ENCODE measurements at places on chromosomes 3 and 15.

DNA sequence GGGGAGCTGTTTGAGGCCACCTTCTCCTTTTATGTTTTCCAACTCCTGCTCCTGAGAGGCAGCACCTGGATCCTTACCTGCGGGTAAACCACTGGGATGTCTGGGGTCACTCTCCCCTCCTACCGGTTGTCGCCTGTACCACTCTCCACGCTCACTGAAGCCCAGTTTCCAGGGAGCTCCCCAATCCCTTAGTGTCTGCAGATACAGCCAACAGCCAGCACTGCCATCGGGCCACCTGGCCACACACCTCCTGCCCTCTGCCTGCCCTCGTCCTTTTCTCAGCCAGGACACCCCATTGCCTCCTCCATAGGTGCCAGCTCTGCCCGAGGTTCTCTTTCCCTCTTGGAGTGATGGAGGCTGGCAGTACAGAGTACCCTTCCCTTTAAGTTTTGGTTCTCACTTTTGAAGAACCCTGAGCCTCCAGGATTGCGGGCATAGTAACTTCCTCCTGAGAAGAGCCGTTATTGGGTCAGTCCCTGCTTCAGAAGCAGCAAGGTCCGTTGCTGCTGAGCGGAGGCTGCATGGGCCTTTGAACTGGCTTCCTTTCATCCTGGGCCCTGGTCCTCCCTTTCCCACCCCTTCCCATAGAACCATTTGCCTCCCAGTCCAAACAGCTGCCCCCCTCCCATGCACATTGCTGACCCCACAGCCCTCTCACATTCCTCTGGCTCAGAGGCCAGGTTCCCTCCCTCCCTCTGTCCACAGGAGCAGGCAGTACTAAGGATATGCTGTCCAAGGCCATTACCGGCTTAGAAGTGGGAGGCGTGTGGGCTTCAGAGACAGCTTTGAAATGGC lies 30.9 kb downstream of the ARNT2 start:
- H3K27ac ChIP-seq: no peak overlapping the region
- no peak overlapping the region for H3K4me3 ChIP-seq
- no peak for DNase-seq
- no peaks in the 10 kb centered on the region for H3K27me3 ChIP-seq
- H3K4me1 ChIP-seq: no peaks in the 10 kb centered on the region
- no peaks in the 10 kb centered on the region for H3K36me3 ChIP-seq

DNA sequence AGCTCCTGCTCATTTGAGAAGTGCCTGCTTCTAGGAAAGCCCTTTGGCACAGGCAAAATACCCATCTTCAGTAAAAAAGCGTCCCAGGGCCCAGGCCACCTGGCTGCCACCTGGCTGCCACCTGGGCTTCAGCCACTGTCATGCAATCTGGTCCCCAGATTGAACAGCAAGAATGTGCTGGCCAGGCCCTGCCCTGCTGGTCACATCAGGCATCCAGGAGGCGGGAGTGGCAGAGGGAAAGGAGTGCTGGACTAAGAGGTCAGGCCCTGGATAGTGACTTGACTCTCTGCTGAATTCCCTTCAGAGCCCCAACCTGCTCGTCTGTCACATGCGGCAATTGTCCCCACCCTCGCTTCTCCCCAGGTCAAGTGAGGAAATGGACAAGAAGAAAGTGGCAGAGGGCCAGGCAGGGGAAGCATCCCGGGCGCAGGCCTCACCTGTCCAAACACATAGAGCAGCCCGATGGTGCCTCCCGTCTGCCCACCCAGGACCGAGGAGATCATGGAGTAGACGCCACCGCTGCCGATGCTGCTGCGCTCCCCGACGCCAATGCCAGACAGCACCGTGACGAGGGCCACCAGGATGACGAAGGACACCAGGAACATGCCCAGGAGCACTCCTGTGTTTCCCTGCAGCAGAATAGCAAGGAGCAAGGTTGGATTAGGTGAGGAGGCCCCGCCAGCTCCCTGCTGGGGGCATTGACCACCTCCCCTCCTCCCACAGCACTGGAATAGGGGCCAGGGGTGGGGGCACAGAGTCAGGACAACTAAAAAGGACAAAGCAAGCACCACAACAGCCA lies 25.5 kb downstream of the SLC12A8 start:
- peaks cover 4% of the 10 kb centered on the region for H3K4me1 ChIP-seq
- no peak overlapping the region for H3K4me3 ChIP-seq
- H3K27me3 ChIP-seq: no peaks in the 10 kb centered on the region
- H3K27ac ChIP-seq: no peak overlapping the region
- DNase-seq: no peak
- H3K36me3 ChIP-seq: no peaks in the 10 kb centered on the region

DNA sequence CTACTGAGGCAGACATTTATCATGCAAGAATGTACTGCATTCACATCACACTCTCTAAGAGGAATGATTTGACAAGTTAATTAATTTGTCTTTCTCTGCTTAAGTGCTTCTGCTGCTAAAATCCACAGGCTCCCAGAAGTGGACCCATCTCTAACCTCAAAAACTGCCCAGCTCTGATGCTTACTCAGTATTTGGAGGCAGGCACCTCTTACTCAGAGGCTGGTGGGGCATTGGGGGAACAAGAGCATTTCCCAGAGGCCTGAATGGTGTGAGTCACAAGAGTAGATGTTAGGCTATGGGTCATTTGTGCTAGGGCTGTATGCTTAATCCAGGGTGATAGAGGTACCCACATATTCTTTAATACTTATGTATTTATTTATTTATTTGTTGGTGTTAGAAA lies 34.4 kb upstream of the HCN4 start:
- H3K4me1 ChIP-seq: no peaks in the 10 kb centered on the region
- no peak overlapping the region for H3K27ac ChIP-seq
- no peak overlapping the region for H3K4me3 ChIP-seq
- no peak for DNase-seq
- H3K36me3 ChIP-seq: no peaks in the 10 kb centered on the region

DNA sequence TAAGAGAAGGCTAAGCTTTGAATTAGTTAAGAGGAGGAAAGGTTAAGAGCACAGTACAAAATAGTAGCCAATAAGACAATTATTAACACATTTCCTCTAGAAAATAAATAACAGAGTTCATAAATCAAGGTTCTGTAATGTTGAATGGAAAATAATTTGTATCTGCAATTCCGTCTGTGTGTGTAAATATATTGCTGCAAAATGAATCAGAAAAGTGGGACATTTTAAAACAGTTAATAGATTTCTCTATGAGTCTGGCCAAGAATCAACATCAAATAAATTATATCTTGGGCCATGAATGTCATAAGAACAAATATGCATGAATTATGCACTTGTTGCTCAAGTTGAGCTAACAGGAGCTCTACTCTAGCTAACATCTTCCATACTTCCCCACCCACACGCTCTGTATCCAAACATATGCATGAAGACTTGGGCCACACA lies 14.2 kb upstream of the SUCNR1 start:
- no peak overlapping the region for H3K27ac ChIP-seq
- no peaks in the 10 kb centered on the region for H3K27me3 ChIP-seq
- H3K36me3 ChIP-seq: no peaks in the 10 kb centered on the region
- no peak overlapping the region for H3K4me3 ChIP-seq
- H3K4me1 ChIP-seq: no peaks in the 10 kb centered on the region

GRCh38 chr3:177595530-177596188 lies 398.4 kb upstream of the TBL1XR1 start:
- peak overlapping the region; percentile 89 for H3K27ac ChIP-seq
- no peaks in the 10 kb centered on the region for H3K36me3 ChIP-seq
- H3K27me3 ChIP-seq: no peaks in the 10 kb centered on the region
- H3K4me1 ChIP-seq: peaks cover 88% of the 10 kb centered on the region
- DNase-seq: no peak
- H3K4me3 ChIP-seq: no peak overlapping the region

- no peaks in the 10 kb centered on the region for H3K27me3 ChIP-seq
- DNase-seq: no peak
- no peak overlapping the region for H3K4me3 ChIP-seq
- peaks cover 23% of the 10 kb centered on the region for H3K36me3 ChIP-seq
- H3K4me1 ChIP-seq: peaks cover 50% of the 10 kb centered on the region
Measured at GRCh38 chr3:124815781-124816180, 71.4 kb downstream of the ITGB5 start.

DNA sequence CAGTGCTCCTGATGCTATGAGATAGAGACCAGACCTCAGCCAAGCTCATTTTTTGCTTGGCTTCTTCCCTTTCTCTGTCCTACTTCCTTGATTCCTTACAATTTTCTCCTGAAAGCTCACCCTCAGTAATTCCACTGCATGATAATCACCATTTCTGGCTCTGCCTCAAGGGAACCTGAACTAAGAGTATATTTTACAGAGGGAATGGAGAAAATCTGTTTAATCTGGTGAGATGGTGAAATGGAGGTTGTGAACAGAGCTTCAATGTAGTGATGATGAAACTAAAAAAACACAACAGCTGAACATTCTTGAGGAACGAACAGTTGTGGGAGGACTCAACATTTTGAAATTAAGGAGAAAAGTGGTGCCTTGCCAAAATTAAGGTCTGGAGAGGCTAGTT lies 16.3 kb downstream of the HHLA2 start:
- no peaks in the 10 kb centered on the region for H3K27me3 ChIP-seq
- no peak for DNase-seq
- no peaks in the 10 kb centered on the region for H3K4me1 ChIP-seq
- H3K4me3 ChIP-seq: no peak overlapping the region
- no peak overlapping the region for H3K27ac ChIP-seq

DNA sequence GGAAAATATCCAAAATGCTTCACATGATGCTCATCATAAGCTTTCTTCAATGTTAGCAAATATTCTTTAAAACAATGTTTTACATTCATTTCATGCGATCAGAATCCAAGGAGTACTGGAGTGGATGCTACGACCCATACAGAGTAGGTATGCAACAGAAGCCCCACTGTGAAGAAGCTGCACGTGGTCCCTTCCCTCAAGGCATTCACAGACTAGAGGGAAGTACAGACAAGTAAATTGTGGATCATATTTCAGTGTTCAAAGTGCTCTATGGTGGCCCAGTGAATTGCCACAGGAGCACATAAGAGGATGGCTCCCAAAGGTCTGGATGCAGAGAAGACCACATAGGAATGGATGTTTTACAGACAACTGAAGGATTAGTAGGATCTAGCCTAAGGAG lies 789.9 kb downstream of the IGSF11 start:
- H3K4me1 ChIP-seq: no peaks in the 10 kb centered on the region
- no peak overlapping the region for H3K27ac ChIP-seq
- no peak overlapping the region for H3K4me3 ChIP-seq
- DNase-seq: no peak
- no peaks in the 10 kb centered on the region for H3K27me3 ChIP-seq

DNA sequence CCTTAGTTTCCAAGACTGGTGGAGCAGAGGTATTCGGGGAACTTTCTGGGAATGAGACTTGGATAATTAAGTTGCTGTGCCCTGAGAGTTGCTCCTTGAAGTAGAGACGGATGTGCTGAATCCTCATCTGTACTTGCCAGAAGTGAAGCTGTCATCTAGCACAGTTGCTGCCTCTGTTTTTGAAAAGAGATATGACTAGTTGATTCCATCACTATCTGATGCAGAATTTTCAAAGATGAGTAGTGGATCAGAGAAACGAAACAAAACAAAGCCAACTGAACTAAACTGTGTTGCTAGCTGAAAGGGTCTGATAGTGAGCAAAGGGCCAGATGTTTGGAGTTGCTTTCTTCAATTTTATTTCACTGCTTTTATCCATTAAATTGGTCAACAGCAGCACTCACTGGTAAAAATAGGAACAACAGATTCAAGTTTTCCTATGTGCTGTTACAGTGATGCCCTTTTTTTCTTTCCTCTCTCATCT lies 52.7 kb downstream of the MITF start:
- H3K4me3 ChIP-seq: no peak overlapping the region
- no peak for DNase-seq
- no peaks in the 10 kb centered on the region for H3K27me3 ChIP-seq
- peak overlapping the region; percentile 57 for H3K27ac ChIP-seq
- H3K4me1 ChIP-seq: peaks cover 30% of the 10 kb centered on the region

GRCh38 chr3:107599772-107600145 lies 77.0 kb downstream of the BBX start:
- H3K27ac ChIP-seq: peak overlapping the region; percentile 76
- H3K36me3 ChIP-seq: no peaks in the 10 kb centered on the region
- DNase-seq: no peak
- H3K27me3 ChIP-seq: no peaks in the 10 kb centered on the region

- DNase-seq: no peak
- no peaks in the 10 kb centered on the region for H3K27me3 ChIP-seq
- H3K27ac ChIP-seq: no peak overlapping the region
- H3K4me3 ChIP-seq: no peak overlapping the region
- H3K4me1 ChIP-seq: no peaks in the 10 kb centered on the region
Measured at GRCh38 chr3:113626503-113627371, 69.7 kb downstream of the USF3 start.

- peaks cover 4% of the 10 kb centered on the region for H3K36me3 ChIP-seq
- no peak overlapping the region for H3K27ac ChIP-seq
- no peak overlapping the region for H3K4me3 ChIP-seq
Measured at GRCh38 chr3:170372190-170372879, 14.8 kb downstream of the SKIL start.

DNA sequence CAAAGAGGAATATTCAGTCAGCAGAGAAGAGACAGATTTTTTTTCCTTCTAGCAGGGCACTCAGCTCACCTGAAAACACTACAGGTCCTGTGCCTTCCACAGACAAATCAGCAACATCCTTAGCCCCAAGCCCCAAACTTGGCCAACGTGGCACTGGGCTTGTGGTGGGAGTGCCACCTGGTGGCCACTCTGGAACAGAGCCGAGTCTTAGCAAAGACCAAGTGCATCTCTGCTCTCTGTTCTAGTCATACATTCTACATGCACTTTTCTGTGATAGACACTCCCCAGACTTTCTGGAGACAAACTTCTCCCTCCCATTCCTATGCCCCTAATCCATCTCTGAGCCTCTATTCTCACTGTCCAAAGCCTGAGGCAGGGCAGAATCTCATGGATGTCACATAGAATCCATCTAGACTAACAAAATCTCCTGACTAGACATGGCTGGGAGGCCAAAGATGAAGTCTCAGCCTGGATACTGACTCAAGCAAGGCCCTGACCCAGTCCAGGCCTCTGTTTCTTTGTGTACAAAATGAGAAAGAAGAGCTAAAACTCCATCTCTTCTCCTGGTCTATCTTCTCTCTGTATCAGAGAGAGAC lies 5.1 kb upstream of the SEMA7A start:
- H3K4me3 ChIP-seq: no peak overlapping the region
- H3K4me1 ChIP-seq: peaks cover 8% of the 10 kb centered on the region
- DNase-seq: no peak
- H3K27ac ChIP-seq: no peak overlapping the region

DNA sequence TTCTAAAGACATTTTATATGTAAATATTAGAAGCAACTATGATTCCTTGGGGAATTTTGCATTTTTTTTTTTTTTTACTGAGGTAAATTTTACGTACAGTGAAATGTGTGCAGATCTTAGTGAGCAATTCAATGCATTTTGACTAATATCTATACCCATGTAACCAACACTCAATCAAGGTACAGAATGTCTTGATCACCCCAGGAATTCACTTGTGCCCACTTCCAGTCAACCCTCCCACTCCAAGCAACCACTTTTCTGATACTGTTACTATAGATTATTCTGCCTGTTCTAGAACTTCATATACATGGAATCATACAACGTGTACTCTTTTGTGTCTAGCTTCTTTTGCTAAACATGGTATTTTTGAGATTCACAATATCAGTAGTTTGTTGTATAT lies 45.1 kb upstream of the MGLL start:
- no peaks in the 10 kb centered on the region for H3K36me3 ChIP-seq
- no peaks in the 10 kb centered on the region for H3K27me3 ChIP-seq
- no peak overlapping the region for H3K4me3 ChIP-seq
- DNase-seq: no peak
- H3K27ac ChIP-seq: no peak overlapping the region

GRCh38 chr3:163261056-163261455 lies 1764.4 kb downstream of the OTOL1 start:
- no peaks in the 10 kb centered on the region for H3K36me3 ChIP-seq
- no peak overlapping the region for H3K4me3 ChIP-seq
- no peaks in the 10 kb centered on the region for H3K27me3 ChIP-seq
- H3K4me1 ChIP-seq: no peaks in the 10 kb centered on the region
- DNase-seq: no peak

- no peaks in the 10 kb centered on the region for H3K27me3 ChIP-seq
- no peak for DNase-seq
- H3K4me3 ChIP-seq: no peak overlapping the region
- H3K4me1 ChIP-seq: no peaks in the 10 kb centered on the region
Measured at GRCh38 chr15:29382862-29383261, 113.2 kb upstream of the NSMCE3 start.
